CD4-positive, alpha-beta T cell (primary cell): ENCODE measurements at places on chromosomes 1 and 21. TPM values are rescaled to one million over a fixed set of nuclear protein-coding genes. Genes with fewer than 3 reads are reported as not detected.

Gene CLEC20A
- not detected for total RNA-seq

Gene GPR161
- total RNA-seq, result not detected

Gene CAPN8
- total RNA-seq, result 0.34 TPM

Gene PLA2G2D
- total RNA-seq, result not detected

Gene EFNA3
- 0.22 TPM for total RNA-seq

Gene CNIH3
- total RNA-seq, result 2.5 TPM

Gene GOLPH3L
- 2.6 TPM for total RNA-seq

Gene DTL
- total RNA-seq, result 0.64 TPM

Gene TRNP1
- total RNA-seq, result 0.20 TPM

Gene GPR3
- total RNA-seq, result 0.19 TPM

Gene S100A9
- total RNA-seq, result 35.3 TPM

Gene PADI3
- total RNA-seq, result not detected

Gene CLDN8
- not detected for total RNA-seq

Gene RNU1-3
- total RNA-seq, result 5,937 TPM

Gene RORC
- total RNA-seq, result 3.7 TPM

Gene SMPDL3B
- total RNA-seq, result not detected

Gene HORMAD1
- not detected for total RNA-seq

Gene TMEM269
- 1.1 TPM for total RNA-seq

Gene HIVEP3
- 5.1 TPM for total RNA-seq

Gene UMODL1
- total RNA-seq, result 0.42 TPM

Gene ERO1B
- total RNA-seq, result 16.5 TPM

Gene ADORA1
- total RNA-seq, result not detected

Gene SPRR1B
- not detected for total RNA-seq

Gene RGS7
- not detected for total RNA-seq

Gene CD48
- total RNA-seq, result 387 TPM

Gene GJA5
- not detected for total RNA-seq

Gene ZNF683
- total RNA-seq, result not detected

Gene MROH9
- total RNA-seq, result not detected

Gene MASP2
- total RNA-seq, result 0.53 TPM

Gene ZNF593OS
- total RNA-seq, result not detected

Gene IQGAP3
- total RNA-seq, result not detected

Gene ANGPTL1
- not detected for total RNA-seq

Gene OR2T6
- not detected for total RNA-seq

Gene SPRR4
- not detected for total RNA-seq

Gene CFAP107
- total RNA-seq, result not detected

Gene CAMK2N1
- 2.3 TPM for total RNA-seq

Gene WDR64
- 0.67 TPM for total RNA-seq

Gene LAMC1
- not detected for total RNA-seq

Gene ITLN2
- total RNA-seq, result not detected

Gene MEX3A
- 0.36 TPM for total RNA-seq

Gene CLDN14
- total RNA-seq, result not detected

Gene PLA2G2A
- not detected for total RNA-seq

Gene BRDT
- total RNA-seq, result not detected

Gene SPOCD1
- 0.27 TPM for total RNA-seq

Gene KLF17
- not detected for total RNA-seq

Gene FCAMR
- not detected for total RNA-seq

Gene LCE6A
- not detected for total RNA-seq
